Bronchial epithelial cell (primary cell): ENCODE measurements at places on chromosomes 2 and 18.

GRCh38 chr2:218344090-218344754 lies 12.4 kb upstream of the CATIP start:
- DNase-seq, result peak; percentile 6

GRCh38 chr2:37779139-37779538 lies 107.7 kb upstream of the CDC42EP3 start:
- DNase-seq, result no peak

DNA sequence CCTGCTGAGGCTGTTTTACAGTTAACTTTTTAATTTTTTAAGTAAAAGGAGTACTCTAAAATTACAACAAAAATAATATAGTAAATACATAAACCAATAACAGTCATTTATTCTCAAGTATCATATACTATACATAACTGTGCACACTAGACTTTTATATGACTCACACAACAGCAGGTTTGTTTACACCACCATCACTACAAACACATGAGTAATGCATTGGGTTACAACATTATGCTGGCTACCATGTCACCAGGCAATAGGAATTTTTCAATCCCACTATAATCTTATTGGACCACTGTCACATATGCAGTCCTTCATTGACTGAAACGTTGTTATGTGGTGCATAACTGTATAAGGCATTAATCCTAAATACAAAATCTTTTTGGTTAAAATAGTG lies 42.5 kb downstream of the RASGRP3 start:
- peak; percentile 86 for DNase-seq

- no peak for DNase-seq
Observed at GRCh38 chr2:149765636-149766035, 178.1 kb upstream of the MMADHC start.

- peak; percentile 47 for DNase-seq
Observed at GRCh38 chr2:174688079-174688478, 76.2 kb downstream of the CHRNA1 start.

- no peak for DNase-seq
Observed at GRCh38 chr2:119475225-119475856, 43.7 kb downstream of the TMEM37 start.

DNA sequence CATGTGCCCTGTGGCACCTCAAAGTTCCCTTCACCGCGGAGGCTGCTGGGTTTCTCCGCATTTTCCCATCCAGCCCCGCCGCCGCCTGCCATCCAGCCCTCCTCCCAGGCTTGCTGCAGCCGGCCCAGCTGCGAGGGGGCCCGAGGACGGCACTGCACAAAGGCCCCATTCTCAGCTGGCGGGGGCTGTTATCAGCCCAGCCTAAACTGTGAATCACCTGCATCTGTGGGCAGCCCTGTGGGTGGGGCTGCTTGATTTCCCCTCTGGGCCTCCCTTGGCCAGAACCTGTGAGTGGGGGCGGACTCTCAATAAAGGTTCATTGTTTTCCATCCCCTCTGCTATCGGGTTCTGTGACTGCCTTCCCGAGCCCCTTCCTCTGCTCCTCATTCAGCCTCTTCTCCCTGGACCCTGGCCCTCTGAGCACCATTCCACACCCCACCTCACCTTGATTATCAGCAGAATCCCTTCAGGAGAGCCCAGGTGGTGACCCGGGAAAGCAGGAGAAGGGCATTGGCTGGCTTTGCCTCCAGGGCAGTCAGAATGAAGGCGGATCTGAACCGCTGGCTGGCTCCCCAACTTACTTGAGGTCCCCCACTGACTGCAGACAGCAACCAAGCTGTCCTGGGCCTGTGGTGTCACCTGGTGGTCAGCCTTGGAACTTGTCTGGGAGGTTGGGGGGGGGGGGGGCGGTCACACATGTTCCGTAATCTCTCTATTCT lies 204.5 kb downstream of the ZFP36L2 start:
- no peak for DNase-seq

DNA sequence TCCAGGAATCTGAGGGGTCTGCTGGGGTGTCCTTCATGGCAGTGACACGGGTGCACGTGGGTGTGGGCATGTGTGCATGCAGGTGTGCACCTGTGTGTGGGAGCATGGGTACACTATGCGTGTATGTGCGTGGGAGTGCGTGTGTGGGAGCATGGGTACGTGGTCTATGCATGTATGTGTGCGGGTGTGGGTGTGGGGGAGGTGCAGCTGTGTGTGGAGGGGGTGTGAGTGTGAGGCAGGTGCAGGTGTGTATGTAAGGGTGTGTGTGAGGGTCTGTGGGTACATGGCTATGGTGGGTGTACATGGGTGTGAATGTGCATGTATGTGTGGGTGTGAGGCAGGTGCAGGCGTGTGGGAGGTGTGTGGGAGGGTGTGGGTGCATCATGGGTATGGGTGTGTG lies 36.3 kb downstream of the EIPR1 start:
- DNase-seq, result no peak

DNA sequence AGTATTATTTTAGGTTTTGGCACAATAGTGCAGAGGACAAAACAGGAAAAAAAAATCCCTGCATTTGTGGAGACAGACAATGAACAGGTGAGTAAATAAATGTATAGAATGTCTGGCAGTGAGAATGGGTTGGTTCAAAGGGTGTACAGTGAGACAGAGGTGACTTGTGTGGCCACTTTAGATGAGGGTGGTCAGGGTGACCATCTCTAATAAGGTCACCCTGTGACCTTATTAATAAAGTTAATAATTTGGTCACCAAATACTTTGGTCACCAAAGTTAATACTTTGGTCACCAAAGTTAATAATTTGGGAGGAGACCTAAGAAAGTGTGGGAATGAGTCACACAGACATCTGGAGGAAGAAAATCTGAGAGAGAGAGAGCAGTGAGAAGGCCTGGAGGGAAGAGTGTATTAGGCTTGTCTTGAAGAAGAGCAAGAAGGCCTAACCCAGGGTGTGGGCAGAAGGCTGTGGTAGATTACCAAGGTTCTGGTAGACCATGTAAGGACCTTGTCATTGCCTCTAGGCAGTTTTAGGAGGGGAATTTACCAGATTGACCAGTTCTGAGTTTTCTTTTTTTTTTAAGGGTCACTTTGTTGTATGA lies 1368.4 kb upstream of the CELF4 start:
- DNase-seq, result peak; percentile 19

GRCh38 chr2:183267148-183267827 lies 143.0 kb downstream of the NUP35 start:
- DNase-seq, result no peak

GRCh38 chr2:15798701-15799431 lies 141.5 kb upstream of the MYCN start:
- DNase-seq, result no peak

GRCh38 chr2:209806318-209806717 lies 34.7 kb downstream of the UNC80 start:
- DNase-seq, result no peak

DNA sequence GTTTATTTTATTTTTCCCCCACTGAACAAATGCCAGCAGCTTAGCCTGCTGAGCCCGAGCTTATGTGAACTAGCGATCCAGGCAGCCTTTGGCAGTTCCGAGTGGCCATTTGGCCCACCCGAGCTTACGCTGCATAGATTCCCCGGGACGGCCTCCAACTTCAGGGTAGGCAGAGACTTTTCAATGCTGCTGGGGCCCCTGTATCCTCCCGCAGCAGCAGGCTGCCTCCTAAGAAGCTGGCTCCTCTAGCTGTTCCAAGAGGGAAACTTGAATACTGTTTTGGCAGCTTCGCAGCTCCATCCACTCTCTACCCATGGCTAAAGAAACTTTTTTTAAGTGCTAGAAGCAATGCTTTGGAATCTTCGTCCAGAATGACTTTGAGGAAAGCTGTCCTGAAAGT lies 295.2 kb downstream of the SS18 start:
- DNase-seq, result no peak

DNA sequence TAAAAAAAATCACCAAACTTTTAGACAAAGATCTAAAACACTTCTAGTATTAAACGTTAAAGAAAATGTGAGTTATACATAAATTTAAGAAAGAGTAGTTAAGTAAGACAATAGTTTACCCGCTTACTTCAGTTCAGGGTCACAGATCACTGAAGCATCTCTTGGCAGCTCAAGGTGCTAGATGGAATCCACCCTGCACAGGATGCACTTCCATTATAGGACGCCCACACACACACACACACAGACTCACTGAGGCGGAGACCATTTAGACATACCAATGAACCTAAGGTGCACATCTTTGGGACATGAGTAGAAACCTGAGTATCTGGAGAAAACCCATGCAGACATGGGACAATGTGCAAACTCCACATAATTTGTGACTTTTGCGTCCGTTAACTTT lies 630.6 kb upstream of the ZNF804A start:
- no peak for DNase-seq
